A549 treated with AZD2906 at 1 μM for 4 hours (cell line): ENCODE measurements at places on chromosomes 11 and 22. TPM values are rescaled to one million over a fixed set of nuclear protein-coding genes. Genes with fewer than 3 reads are reported as not detected.

Gene SCUBE2
- total RNA-seq = 0.29 to 0.45 TPM (median 0.33 TPM) in 5 replicates

Gene MCM5
- total RNA-seq = 62.2 to 95.3 TPM (median 79.5 TPM) in 5 replicates

Gene SMIM38
- total RNA-seq = 0.05 to 0.06 TPM (median 0.05 TPM) in 4 of 5 replicates, not detected in the other

Gene TEX54
- total RNA-seq = not detected in 5 replicates

Gene NPAS4
- total RNA-seq = not detected in 5 replicates

Gene SPDYC
- not detected in 5 replicates for total RNA-seq

Gene APOA4
- total RNA-seq = not detected in 5 replicates

Gene HYLS1
- total RNA-seq = 10.9 to 12.1 TPM (median 11.9 TPM) in 5 replicates

Gene CLCF1
- total RNA-seq = 31.3 to 37.6 TPM (median 34.8 TPM) in 5 replicates

Gene PRODH
- total RNA-seq = 1.2 to 2.2 TPM (median 1.7 TPM) in 5 replicates

Gene TMPRSS4
- not detected in 5 replicates for total RNA-seq

Gene DCHS1
- 0.07 to 0.08 TPM (median 0.07 TPM) in 5 replicates for total RNA-seq

Gene TSPAN32
- total RNA-seq = not detected in 5 replicates

Gene TMEM121B
- total RNA-seq = 0.11 to 0.24 TPM (median 0.15 TPM) in 5 replicates

Gene GDPD4
- total RNA-seq = not detected in 5 replicates

Gene STARD10
- 14.6 to 18.1 TPM (median 15.9 TPM) in 5 replicates for total RNA-seq

Gene WNT7B
- 42.8 to 57.0 TPM (median 52.5 TPM) in 5 replicates for total RNA-seq

Gene BCO2
- 0.70 to 1.5 TPM (median 0.96 TPM) in 5 replicates for total RNA-seq

Gene C11orf42
- not detected in 5 replicates for total RNA-seq

Gene TSGA10IP
- total RNA-seq = not detected in 5 replicates

Gene VPREB1
- not detected in 5 replicates for total RNA-seq

Gene NRXN2
- total RNA-seq = 0.15 to 0.28 TPM (median 0.24 TPM) in 5 replicates

Gene MMP27
- not detected in 5 replicates for total RNA-seq

Gene C11orf97
- not detected in 5 replicates for total RNA-seq

Gene PGA4
- total RNA-seq = 0.07 to 0.26 TPM (median 0.16 TPM) in 3 of 5 replicates, not detected in the others

Gene NPTXR
- 7.9 to 10.1 TPM (median 8.9 TPM) in 5 replicates for total RNA-seq

Gene PHLDA2
- total RNA-seq = 81.8 to 133 TPM (median 110 TPM) in 5 replicates

Gene NAALADL1
- not detected in 5 replicates for total RNA-seq

Gene SLC22A12
- not detected in 5 replicates for total RNA-seq

Gene C1QTNF5
- total RNA-seq = not detected in 5 replicates

Gene ADORA2A
- 0.42 to 0.92 TPM (median 0.70 TPM) in 5 replicates for total RNA-seq

Gene KDM4E
- total RNA-seq = not detected in 5 replicates

Gene ESAM
- total RNA-seq = 9.1 to 14.6 TPM (median 12.8 TPM) in 5 replicates

Gene GLYAT
- not detected in 5 replicates for total RNA-seq

Gene TMEM86A
- 0.18 to 0.38 TPM (median 0.32 TPM) in 5 replicates for total RNA-seq

Gene DLAT
- 23.6 to 34.4 TPM (median 28.1 TPM) in 5 replicates for total RNA-seq

Gene OR52E8
- total RNA-seq = not detected in 5 replicates

Gene NLRX1
- total RNA-seq = 10.4 to 11.6 TPM (median 10.9 TPM) in 5 replicates

Gene FADD
- 56.7 to 71.4 TPM (median 69.3 TPM) in 5 replicates for total RNA-seq

Gene GVQW3
- 0.62 to 1.0 TPM (median 0.71 TPM) in 5 replicates for total RNA-seq

Gene C11orf86
- total RNA-seq = 42.7 to 73.3 TPM (median 62.7 TPM) in 5 replicates

Gene BRD1
- total RNA-seq = 14.6 to 16.6 TPM (median 15.6 TPM) in 5 replicates

Gene KCNE3
- 0.05 TPM in 1 of 5 replicates, not detected in the others for total RNA-seq

Gene PDGFB
- 2.9 to 4.2 TPM (median 3.2 TPM) in 5 replicates for total RNA-seq

Gene RAB36
- 6.8 to 7.4 TPM (median 7.1 TPM) in 5 replicates for total RNA-seq

Gene UCP3
- 0.87 to 1.4 TPM (median 1.1 TPM) in 5 replicates for total RNA-seq

Gene MUC5B
- 1.6 to 4.1 TPM (median 2.2 TPM) in 5 replicates for total RNA-seq

Gene SCGB1C1
- total RNA-seq = not detected in 5 replicates

Gene B4GALNT4
- 9.8 to 19.5 TPM (median 14.0 TPM) in 5 replicates for total RNA-seq

Gene OSBP
- total RNA-seq = 27.6 to 36.5 TPM (median 28.5 TPM) in 5 replicates

Gene NXPE2
- 0.03 TPM in 1 of 5 replicates, not detected in the others for total RNA-seq

Gene SCN3B
- 0.08 to 0.17 TPM (median 0.11 TPM) in 5 replicates for total RNA-seq

Gene PNPLA5
- total RNA-seq = 0.03 to 0.07 TPM (median 0.06 TPM) in 3 of 5 replicates, not detected in the others
